ENCODE measurements at places on chromosomes 12 and 14.

- no peak for DNase-seq
Measured at GRCh38 chr12:3792623-3793288, 39.8 kb upstream of the CRACR2A start.

DNA sequence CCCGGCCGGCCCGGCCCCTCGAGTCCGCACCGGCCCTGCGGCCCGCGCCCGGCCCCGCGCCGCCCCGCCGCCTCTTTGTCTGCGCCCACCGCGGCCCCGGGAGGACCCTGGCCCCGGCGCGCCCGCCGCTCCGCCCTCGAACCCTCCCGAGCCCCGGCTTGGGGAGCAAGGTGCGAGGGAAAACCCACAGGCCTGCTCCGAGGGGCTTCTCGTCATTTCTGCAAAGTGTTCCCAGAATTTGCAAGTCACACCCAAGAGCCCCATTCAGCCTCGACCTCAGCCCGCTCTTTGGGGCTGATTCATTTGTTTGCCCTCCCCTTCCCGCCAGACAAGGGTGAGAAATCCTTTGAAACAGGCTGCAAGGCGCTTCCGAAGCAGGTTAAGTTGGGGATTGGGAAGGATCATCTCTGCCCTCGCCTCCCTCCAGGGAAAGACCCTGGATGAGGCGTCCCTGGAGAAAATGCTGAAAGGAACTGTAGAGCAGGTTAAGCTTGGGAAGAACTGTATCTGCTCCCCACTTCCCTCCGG is 325 bp upstream of the CLIP1 start:
- DNase-seq = no peak

DNA sequence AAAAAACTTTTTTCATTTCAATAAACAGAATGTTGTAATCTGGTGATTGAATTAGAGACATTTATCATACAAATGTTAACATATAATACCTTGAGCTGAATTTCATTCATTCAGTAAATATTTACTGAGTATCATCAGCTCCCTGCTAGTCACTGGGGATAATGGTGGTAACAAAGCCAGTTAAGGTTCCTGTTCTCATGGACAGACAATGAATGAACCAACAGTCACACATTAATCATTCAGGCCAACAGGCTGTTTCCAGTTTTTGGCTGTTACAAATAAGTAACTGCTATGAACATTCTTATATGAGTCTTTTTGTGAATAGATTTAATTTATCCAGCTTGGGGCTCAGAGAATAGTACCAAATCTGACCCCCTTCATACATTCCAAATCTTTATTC is 13.5 kb downstream of the EXD2 start:
- DNase-seq = no peak

GRCh38 chr12:65296508-65297265 is 18.2 kb downstream of the MSRB3 start:
- no peak for DNase-seq

GRCh38 chr14:87754520-87755223 is 238.3 kb downstream of the GALC start:
- DNase-seq = no peak

GRCh38 chr12:115135800-115136211 is 451.8 kb upstream of the TBX3 start:
- no peak for DNase-seq

Measured in GM13977 (cell line).